ENCODE measurements at places on chromosomes 7 and 10.
A peak's percentile ranks its signal among the peaks of the same experiment; 100 is the strongest.

GRCh38 chr10:15335508-15335907, 35.6 kb downstream of the FAM171A1 start:
- DNase-seq = no peak

DNA sequence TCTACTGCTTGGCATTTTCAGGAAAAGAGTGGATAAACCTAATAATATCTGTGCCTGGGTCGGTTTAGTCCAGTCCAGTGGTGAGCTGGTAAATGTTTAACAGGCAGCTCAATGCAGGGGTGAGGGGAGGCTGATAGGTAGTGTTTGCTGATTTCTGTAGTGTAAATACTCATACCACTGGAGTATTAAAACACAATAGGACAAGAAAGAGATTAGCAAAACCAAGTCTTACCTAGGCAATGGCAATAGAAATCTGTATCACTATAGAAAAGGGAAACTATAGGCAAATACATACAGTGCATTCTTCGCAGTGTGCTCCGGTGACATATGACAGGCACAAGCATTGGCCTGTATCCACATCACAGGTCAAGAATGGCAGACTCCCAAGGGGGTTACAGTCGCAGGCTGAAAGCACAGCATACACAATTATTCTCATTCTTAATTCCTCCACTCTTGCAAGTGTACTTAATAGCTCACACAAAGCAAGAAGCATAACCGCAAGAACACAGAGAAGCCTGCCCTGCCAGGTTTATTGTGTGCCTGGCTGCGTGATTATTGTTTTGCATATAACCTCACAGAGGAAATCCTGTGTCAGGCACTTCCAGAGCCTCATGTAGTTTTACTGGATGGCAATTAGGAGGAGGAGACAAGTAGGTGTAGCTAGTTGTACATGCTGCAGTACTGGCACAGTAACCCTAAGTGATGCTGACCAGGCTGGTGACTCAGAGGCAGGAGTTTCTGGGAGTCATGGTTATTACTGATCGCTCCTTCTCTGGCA, 35.0 kb downstream of the LAMB4 start:
- DNase-seq = no peak

DNA sequence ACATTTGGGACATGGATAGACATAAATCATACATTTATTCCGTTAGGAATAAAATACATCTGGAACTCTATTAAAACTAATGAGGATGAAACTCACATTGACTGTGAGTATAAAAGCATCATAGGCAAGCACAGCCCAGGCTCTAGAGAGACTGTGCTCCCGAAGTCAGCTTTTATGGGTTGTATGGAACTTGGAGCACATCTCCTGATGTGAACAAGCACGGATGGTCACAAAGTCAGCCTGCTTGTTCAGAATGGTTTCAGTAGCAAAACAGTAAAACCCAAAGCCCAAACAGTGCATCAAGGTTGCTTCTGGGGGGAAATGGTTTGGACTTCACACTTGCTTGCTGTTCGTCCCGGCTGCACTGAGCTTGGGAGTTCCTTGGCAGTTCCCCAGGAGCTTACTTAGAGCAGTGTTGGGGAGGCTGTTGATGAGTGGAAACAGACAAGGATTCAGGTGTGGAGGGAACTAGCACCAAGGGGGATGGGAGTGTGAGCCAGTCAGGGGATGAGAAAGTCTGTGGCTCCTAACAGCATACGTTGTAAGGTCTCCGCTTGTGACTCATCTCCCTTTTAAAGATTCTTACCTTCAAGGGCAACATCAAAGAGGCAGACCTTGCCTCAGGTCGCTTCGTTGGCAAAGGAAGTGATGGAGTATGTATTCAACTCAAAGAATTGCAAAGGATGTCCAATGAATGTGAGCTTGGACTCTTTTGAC, 19.7 kb upstream of the ITGA8 start:
- no peak for DNase-seq

DNA sequence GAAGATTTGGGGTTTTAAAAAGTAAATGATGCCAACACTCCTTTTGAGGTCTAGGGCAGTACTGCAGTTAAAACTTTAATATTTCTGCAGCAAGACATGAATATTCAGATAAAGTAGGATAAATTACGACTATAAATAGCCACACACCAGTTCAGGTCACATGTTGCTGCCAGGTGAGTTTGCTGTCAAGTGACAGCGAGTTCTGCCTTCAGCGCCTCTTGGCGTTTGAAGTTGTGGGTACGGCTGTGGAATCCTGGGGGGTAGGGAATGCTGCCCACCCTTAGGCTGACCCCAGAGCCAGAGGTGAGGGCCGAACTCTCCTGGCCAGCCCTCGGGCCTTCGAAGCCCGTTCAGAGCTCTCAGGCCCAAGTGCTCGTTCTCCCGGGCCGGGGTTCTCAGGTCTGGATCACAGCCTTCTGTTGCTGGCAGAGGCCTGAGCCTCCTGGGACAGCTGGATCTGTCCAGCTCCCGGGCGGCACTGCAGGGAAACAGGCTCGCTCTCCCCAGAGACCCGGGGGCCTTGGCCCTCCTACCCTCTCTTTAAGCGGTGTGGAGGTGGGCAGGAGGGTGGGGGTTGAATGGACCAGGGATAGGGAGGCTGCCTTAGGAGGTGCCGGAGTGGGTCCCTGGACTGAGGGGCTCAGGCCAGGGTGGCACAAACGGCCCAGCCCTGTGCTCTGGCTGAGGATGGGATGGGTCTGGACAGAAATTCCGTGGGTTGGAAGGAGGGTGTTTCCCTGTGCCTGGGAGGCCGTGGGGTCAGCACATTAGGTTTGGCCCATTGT, 5.4 kb downstream of the BRI3 start:
- DNase-seq = no peak

GRCh38 chr7:1569833-1570632, at the start of gene PSMG3:
Gene PSMG3, minus strand, starts transcription at chr7:1570032. Its CDS starts 693 bp downstream, at chr7:1569339.
- peak; percentile 79 for DNase-seq

DNA sequence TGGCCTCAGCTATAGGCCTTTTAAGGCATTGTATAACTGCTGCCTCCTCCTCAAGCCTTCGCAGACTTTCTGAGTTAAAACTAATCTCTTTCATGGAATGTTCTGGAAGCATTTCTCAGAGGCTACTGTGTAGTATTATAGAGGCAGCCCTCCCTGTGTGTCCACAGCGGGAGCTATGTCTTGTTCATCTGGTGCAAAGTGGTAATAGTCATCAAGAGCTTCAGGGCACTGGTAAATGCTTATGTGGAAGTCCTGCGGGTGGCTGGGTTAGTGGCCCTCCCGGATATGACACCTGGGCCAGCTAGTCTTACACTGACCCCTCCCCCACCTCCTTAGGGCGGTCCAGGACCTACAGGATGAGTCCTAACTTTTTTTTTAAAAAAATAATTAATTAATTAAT, 2.2 kb upstream of the ABHD11 start:
- no peak for DNase-seq

GRCh38 chr7:78355834-78356233, 557.3 kb downstream of the PHTF2 start:
- DNase-seq = no peak

DNA sequence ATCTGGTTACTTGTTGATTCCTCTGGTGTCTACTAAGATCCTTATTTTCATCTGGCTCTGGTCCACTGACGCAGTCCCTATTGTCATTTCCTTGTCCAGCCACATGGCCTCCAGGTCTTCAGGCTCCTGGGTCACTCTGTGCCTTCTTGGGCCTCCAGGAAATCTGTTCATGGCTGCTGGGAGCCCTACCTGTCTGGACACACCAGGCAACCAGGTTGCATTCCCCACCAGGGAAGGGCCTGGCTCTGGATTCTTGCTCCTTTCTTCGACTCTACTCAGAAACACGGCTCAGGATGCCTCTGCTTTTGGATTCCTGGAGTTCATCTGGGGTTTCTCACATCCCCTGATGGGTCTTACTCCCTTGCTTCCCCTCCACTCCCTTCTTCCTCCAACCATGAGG, 8.0 kb upstream of the PPIF start:
- DNase-seq = no peak

DNA sequence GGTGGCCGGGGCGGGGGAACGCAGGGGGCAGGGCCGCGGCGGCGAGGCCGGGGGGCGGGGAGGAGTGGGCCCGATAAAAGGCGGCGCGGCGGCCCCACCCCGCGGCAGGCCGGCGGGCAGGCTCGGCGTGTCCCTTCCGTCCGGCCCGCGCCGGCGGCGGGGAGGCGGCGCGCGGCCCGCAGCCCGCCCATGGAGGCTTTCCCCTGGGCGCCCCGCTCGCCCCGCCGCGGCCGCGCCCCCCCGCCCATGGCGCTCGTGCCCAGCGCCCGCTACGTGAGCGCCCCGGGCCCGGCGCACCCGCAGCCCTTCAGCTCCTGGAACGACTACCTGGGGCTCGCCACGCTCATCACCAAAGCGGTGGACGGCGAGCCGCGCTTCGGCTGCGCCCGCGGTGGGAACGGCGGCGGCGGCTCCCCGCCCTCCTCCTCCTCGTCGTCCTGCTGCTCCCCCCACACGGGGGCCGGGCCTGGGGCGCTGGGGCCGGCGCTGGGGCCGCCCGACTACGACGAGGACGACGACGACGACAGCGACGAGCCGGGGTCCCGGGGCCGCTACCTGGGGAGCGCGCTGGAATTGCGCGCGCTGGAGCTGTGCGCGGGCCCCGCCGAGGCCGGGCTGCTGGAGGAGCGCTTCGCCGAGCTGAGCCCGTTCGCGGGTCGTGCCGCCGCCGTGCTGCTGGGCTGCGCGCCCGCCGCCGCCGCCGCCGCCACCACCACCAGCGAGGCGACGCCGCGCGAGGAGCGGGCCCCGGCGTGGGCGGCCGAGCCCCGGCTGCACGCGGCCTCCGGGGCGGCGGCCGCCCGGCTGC, at the start of gene NANOS1:
TSS of gene NANOS1 (plus strand) at position 102 of the 808 bp plus-strand sequence. CDS start at position 190, 88 bp downstream.
- DNase-seq = peak; percentile 49

GRCh38 chr10:61271127-61271780, 181.9 kb downstream of the TMEM26 start:
- no peak for DNase-seq

DNA sequence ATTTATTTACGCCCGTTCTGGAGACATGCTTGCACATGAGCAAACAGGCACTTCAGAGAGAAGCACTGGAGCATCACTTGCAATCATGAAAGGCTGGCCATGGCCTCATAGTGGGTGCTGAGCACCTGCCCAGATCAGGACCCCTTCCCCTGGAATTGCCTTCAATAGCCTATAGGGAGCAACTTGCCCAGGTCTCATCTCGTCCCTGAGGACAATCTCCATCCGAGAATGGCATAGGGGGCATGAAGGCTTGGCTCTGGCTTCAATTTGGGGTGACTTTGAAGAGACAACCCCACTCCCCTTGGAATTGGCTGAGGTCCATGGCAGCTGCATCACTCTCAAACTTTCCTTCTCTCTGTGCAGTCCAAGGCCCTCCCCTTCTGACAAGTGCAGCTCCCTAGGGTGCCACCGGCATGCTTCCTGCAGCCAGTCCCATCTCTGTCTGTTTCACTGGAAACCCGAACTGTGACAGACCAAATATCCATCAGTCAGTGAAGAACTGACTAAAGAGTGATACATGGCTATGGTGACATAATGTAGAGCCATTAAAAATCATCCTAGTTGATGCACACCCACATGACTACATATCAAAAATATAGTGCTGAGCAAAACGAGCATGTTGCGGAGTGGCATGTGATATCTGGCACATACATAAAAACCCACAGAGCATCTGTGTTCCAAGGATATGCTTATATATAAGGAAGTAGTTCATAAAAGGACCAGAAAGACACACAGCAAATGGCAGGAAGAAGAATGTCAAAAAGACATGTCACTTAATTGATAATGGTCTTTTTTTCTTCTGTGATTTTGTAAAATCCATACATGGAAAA, 12.4 kb downstream of the GDF2 start:
- no peak for DNase-seq

GRCh38 chr10:63666836-63667383, 145.7 kb downstream of the REEP3 start:
- no peak for DNase-seq

GRCh38 chr7:128068785-128069184, 37.5 kb upstream of the LRRC4 start:
- no peak for DNase-seq

GRCh38 chr10:122233857-122234348, 37.2 kb upstream of the BTBD16 start:
- no peak for DNase-seq

GRCh38 chr7:47978790-47979144, 648 bp downstream of the HUS1 start:
- DNase-seq = no peak

Data from activated CD4-positive, alpha-beta T cell treated with anti-CD3 and anti-CD28 coated beads for 4 hours (primary cell).